NCI-H510A treated with DMSO at 0.1 percent for 48 hours (cell line): ENCODE measurements at places on chromosomes 4 and X.

DNA sequence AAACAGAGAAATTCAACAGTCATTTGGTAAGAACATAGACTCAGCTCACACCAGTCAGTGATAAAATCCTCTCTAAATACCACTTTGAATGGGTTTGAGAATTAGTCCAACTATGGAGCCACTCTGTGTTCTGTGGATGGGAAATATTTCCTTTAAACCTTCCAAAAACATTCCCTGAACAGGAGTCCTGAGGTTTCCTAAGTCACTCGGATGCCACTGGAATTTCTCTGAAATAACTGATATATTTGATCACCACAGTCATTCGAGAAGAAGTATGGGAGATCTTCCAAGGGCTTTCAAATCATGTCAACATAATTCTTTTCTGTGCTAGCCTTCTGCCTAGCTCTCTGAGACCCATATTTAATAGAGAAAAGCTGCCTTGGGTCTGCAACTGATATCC lies 958.6 kb downstream of the STIM2 start:
- no peak for DNase-seq

DNA sequence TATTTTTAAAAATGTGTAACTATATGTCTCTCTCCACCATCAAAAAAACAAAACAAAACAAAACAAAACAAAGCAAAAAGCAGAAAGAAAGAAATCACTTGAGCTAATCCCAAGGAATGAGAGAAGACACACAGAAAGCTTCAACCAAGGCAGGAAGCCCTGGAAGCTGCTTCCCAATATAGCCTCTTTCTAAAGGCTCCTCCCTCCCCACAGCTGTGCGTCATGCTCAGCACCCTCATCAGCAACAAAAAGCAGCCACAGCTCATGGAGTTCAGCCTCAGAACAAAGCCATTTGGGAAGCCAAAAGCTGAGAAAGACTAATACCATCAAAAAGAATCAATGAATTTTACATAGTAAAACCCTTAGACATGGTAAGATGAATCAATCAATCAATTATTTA lies 501.6 kb upstream of the SMIM31 start:
- no peak for DNase-seq

- no peak for DNase-seq
Observed at GRCh38 chr4:142091691-142092182, 455.4 kb downstream of the IL15 start.

DNA sequence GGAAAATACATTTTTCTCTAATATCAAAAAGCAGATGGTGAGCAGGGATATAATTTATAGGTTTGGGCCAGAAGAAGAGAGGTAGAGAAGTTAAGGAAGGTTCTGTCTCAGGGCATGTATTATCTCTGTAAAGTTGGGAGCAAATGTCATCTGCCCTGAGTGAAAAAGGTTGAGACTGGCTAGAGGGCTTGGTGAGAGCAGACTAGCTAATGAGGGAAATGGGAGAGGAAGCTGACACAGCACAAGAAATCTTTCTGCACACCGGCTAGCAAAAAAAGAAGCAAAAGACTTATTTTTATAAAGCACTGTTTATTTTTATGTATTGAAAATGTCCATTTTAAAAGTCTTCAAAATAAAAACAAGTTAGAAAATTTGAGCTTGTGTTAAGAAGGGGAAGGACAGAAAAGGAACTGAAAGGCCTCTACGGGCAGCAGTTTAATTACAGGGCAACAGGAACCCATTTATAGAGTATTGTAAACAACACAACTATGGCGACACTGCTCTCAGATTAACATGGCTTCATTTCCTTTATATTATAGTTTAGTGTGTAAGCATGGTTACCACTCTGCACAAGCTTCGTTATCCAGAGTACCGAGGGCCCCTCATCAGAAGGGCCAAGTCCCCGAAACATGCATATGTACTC lies 17.4 kb downstream of the CD40LG start:
- no peak for DNase-seq

DNA sequence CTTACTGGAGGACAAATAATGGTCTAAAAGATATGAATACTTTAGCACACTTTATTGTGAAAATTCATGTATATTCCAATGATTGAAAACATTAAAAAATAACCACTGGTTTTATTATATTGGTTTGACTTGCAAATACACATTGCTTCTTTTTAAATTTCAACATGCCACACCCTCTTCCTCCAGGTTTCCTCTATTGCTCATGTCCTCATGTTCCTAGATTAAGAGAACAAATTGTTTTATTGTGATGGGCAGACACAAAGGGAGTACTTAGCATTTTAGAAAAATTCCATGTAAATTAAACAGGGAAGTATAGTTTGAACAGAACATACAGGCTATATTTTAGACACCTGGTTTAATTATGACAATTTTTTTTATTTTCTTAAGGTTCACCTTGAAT lies 230.6 kb upstream of the GPRIN3 start:
- no peak for DNase-seq

DNA sequence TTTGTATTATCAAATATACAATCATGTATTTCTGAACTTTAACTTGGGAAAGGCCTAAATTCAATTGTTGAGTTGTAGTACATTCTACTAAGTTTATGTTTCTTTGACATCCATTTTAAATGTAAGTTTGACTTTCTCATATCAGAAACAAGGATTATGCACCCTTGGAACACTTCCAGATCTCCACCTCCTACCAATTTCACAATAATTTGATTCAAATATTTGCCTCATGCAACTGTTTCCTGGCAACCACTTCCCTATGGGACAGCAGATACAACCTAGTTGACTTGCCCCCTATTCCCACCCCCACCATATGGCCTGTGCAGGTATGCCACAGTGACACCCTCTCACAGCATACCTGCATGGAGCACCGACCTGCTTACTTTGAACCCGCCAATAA lies 506.4 kb upstream of the PABPC4L start:
- no peak for DNase-seq
